ENCODE measurements at places on chromosomes 11 and 22.

GRCh38 chr22:23836281-23836680 lies 2.5 kb downstream of the DERL3 start:
- no peak for DNase-seq

GRCh38 chr22:23789638-23790037 lies 2.9 kb downstream of the SMARCB1 start:
- DNase-seq = no peak

DNA sequence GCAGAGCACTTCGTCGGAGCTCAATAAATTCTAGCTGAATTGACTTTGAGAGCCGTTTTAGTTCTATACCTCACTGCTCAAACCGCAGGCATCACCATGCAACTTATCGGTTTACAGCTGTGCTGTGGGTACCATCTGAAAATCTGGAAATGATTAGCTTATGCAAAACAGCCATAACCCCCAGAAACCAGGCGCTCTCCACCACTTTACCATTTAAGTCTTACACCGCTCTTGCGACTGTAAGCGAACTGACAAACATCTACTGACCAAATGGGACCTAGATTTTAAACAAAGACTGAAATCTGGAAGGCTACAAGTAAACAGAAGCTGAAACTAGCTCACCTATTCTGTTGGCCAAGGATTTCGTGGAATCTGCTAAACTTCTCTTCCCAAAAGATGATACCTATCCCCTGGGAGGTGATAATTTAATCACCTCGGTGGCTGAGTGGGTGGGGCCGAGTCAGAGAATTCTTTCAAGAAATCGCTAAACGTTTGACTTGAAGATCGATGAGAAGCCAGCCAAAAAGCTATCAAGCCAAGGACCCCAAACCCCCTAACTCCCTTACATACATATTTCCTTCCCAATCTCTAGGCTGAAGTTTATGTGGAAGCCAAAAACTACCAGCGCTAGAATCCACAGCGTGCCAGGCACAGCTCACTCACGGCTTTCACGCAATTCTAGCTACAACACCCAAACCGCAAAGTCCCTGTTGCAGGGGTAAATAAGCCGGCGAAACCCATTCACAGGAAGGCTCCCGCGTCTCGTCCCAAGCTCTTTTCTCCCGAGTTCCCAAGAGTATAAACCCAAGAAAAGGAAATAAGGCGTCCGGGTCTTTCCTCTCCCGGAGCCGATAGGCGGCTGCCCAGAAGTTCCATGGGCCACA lies 644 bp downstream of the SPTY2D1 start:
- no peak for DNase-seq

GRCh38 chr11:78656327-78656726 lies 81.7 kb upstream of the NARS2 start:
- no peak for DNase-seq

DNA sequence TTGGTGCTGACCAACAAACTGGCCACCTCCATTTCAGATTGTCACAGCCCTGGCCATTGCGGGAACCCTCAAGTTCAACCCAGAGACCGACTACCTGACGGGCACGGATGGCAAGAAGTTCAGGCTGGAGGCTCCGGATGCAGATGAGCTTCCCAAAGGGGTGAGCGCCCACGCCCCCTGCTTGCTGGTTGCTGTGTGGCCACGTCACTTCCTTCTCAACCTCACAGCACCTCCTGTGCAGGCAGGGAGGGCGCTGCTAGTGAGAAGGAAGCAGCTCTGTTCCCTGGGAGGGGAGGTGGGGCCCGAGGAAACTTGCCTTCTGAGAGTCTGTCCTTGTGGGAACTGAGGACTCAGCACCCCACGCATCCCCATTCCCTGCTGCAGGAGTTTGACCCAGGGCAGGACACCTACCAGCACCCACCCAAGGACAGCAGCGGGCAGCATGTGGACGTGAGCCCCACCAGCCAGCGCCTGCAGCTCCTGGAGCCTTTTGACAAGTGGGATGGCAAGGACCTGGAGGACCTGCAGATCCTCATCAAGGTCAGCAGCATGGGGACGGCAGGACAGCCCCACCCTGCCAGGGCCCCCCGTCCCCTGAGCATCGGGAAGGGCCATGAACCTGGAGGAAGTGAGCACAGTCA lies 19.3 kb downstream of the POLR3H start:
- DNase-seq = peak; percentile 42

GRCh38 chr11:128311742-128312719 lies 275.3 kb downstream of the ETS1 start:
- no peak for DNase-seq

GRCh38 chr11:76666408-76666807 lies 4.1 kb downstream of the LRRC32 start:
- DNase-seq = no peak

- no peak for DNase-seq
Measured at GRCh38 chr11:17571431-17572358, 24.6 kb downstream of the OTOG start.

GRCh38 chr11:92149996-92150395 lies 74.6 kb upstream of the FAT3 start:
- no peak for DNase-seq

GRCh38 chr11:12540075-12540680 lies 134.0 kb upstream of the TEAD1 start:
- DNase-seq = no peak

DNA sequence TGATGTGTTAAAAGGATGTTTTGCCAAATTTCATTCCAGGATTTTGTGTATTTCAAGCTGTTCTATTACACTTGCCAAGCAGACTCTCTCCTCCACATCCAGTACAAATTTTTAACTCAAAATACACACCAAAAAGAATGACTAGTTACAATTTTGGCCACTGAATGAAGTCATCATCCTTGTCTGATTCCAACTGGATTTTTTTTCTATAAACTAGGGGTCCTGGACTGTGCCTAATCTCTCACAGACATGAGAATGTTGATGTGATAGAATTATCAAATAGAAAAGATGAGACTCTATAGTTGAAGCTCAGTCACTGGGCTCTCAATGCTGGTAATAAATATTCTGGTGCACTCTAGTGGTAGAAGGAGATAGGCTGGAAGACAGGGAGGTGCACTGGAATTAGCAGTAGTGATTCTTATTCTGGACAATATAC lies 85.8 kb downstream of the FANCF start:
- no peak for DNase-seq

GRCh38 chr11:33930317-33931021 lies 38.6 kb upstream of the LMO2 start:
- DNase-seq = no peak

GRCh38 chr11:13450832-13451397 lies 12.1 kb downstream of the BTBD10 start:
- DNase-seq = no peak

GRCh38 chr11:64238999-64239398 lies 1.9 kb upstream of the FKBP2 start:
- DNase-seq = no peak

DNA sequence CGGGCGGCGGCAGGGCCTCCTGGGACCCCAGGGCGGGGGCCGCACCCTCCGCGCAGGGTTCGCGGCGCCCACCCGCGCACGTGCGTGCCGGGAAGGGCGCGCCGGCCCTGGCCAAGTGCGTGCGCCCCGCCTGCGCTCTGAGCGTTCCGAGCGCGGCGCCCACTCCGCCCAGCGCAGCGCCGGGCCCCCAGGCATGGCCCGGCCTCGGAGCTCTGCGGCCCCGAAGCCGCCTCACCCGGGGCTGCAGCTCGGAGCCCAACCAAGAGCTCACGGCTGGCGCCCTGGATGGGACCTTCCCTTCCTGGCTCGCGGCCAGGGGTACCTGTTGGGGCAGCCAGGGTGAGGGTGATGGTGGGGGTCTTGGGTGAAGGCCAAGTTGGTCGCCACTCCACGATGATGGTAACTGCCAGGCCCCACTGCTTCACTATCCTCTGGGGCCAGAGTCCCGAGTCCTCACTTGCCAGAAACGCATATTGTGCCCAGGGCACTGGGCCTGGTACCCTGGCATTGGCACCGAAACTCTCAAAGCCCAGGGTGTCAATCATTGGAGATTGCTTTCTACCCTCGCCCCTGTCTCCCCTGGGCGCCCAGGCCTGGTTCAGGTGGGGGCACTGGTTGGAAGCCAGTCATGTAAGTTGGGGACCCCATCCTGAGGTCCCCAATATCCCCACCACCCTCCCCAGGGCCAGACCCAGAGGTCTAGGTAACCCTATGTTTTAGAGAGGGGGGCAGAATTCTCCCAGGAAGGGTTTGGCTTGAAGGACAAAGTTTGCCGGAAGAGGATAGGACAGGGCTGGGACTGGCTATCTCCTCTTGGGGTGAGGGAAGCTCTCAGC lies 882 bp downstream of the ANO1 start:
- no peak for DNase-seq

DNA sequence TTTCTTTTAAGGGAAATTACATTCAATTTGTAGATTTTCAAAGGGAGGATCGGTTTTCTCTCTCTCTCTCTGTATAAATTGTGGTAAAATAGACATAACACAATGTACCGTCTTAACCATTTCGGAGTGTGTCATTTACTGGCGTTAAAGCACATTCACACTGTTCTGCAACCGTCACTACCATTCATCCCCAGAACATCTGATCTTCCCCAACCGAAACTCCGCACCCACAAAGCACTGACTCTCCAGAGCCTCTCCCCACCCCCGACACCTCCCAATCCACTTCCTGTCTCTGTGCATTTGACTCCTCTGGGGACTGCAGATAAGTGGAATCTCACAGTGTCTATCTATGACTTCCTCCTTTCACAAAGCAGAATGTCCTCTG lies 15.9 kb upstream of the GRAMD4 start:
- no peak for DNase-seq

GRCh38 chr22:33440756-33441155 lies 382.6 kb upstream of the SYN3 start:
- DNase-seq = no peak

DNA sequence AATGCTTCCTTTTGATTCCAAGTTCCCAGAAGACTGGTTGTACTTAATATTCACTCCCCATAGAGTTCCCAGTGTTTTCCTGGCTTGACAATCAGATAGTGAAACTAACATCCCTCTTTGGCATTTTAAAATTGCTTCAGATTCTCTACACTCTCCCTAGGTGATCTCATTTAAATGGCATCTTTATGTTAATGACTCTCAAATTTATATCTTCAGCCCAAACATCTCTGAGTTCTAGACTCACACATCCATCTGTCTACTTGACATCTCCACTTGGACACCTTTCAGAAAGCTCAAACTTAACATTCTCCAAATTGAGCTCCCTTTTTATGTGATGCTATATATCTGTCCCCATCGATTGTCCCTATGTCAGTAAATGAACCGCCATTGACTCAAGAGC lies 232.0 kb downstream of the NTM start:
- no peak for DNase-seq

- DNase-seq = no peak
Measured at GRCh38 chr11:74237541-74237940, 66.5 kb downstream of the PPME1 start.

GRCh38 chr11:60204922-60205321 lies 22.0 kb upstream of the MS4A6A start:
- no peak for DNase-seq
